WTC11 (cell line): ENCODE measurements at places on chromosomes 13 and 19. TPM values are rescaled to one million over a fixed set of nuclear protein-coding genes. Genes with fewer than 3 reads are reported as not detected.

ZNF536 gene
- 0.34 to 0.37 TPM (median 0.35 TPM) in 3 replicates for total RNA-seq

DNA sequence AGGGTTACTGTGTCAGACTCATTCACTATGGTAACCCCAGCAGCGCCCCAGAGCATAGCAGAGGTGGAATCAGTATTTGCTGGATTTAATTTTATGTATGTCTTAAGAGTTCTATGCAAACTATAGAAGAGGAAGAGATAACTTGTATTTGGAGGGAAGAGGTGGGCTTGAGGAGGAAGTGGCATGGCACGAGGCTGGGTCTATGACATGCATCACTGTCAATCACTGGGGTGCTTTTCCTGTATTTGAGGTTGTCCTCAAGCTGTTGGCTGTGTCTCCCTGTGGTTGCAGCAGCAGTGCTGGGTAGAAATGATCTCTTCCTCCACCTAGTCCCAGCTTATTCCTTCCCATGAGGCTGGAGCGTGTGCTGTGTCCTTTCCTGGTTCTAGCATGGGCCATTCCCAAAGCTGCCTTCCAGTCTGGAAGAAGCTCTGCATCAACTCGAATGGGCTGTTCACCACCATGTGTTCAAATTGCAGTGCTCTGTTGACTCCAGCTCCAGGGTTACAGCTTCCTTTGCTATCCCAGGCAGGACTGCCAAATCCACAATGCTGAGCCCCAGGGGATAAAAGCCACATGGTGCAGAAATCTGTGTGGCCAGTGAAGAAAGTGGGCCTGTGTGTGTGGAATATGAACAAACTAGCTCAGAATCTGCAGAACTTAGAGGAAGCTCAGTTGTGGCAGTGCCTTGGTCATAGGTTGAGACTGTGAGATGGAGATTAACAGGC is 73.1 kb upstream of the MTIF3 start:
- H3K4me3 ChIP-seq = no peak overlapping the region
- H3K4me1 ChIP-seq = no peaks in the 10 kb centered on the region
- no peak for DNase-seq
- no peak overlapping the region for H3K27ac ChIP-seq
- peaks cover 5% of the 10 kb centered on the region for H3K36me3 ChIP-seq
- no peaks in the 10 kb centered on the region for H3K27me3 ChIP-seq

GRCh38 chr19:10565028-10565566 is 713 bp downstream of the KRI1 start:
- DNase-seq = peak; percentile 63
- peak overlapping the region; percentile 89 for H3K4me3 ChIP-seq
- peaks cover 32% of the 10 kb centered on the region for H3K4me1 ChIP-seq
- peak overlapping the region; percentile 87 for H3K27ac ChIP-seq
- peaks cover 19% of the 10 kb centered on the region for H3K27me3 ChIP-seq

- no peak within 1 kb of the TSS for H3K27ac ChIP-seq
- peak; percentile 31 for DNase-seq
- H3K4me1 ChIP-seq = peaks cover 6% of the 10 kb centered on the region
- no peak within 1 kb of the TSS for H3K4me3 ChIP-seq
- no peaks in the 10 kb centered on the region; the same call in 1 of the 2 replicates for H3K27me3 ChIP-seq
Measured at GRCh38 chr19:47573071-47574026, at the start of gene ZNF541. TSS of gene ZNF541 (minus strand) at chr19:47573148. CDS start at chr19:47555856, 17,292 bp downstream.

DNA sequence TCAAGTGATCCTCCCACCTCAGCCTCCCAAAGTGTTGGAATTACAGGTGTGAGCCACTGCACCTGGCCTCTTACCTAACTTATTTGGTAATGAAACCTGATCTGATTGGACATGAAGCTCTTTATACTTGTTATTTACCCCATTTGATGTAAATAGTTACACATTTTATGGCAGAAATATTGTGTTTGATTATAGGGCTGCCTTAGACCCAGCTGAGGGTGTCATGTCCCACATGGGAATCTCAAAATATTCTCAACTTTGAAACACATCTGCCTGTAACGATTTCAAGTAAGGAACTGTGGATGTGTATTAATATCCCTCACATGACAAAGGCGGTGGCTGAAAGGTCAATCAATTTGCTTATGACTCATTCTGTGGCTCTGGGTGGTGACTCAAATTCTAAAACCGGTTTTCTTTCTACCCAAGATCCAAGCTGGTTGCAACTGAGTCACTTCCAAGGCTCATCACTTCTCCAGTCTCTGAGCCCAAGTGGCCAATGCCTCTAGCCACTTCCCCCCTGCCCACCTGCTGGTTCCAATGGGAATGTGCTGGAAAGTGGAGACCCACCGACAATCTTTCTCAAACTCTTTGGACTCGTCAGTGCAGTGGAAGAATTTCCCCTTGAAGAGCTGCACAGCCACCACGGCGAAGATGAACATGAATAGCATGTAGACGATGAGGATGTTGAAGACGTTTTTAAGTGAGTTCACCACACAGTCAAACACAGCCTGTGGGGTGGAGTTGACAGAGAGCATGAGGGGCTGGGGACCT is 110.9 kb downstream of the IER2 start:
- peaks cover 4% of the 10 kb centered on the region; the same call in 1 of the 2 replicates for H3K4me1 ChIP-seq
- no peaks in the 10 kb centered on the region; the same call in 1 of the 2 replicates for H3K27me3 ChIP-seq
- no peak overlapping the region for H3K27ac ChIP-seq
- H3K36me3 ChIP-seq = peaks cover 33% of the 10 kb centered on the region

GRCh38 chr13:111038887-111039286 is 76.2 kb upstream of the ARHGEF7 start:
- peaks cover under 1% of the 10 kb centered on the region for H3K36me3 ChIP-seq
- no peak overlapping the region for H3K4me3 ChIP-seq
- H3K27ac ChIP-seq = no peak overlapping the region
- peaks cover 9% of the 10 kb centered on the region for H3K4me1 ChIP-seq

PLIN5 gene
- 3.3 to 4.2 TPM (median 3.9 TPM) in 3 replicates for total RNA-seq

DZIP1 gene
- 31.0 to 33.5 TPM (median 32.0 TPM) in 3 replicates for total RNA-seq

DNA sequence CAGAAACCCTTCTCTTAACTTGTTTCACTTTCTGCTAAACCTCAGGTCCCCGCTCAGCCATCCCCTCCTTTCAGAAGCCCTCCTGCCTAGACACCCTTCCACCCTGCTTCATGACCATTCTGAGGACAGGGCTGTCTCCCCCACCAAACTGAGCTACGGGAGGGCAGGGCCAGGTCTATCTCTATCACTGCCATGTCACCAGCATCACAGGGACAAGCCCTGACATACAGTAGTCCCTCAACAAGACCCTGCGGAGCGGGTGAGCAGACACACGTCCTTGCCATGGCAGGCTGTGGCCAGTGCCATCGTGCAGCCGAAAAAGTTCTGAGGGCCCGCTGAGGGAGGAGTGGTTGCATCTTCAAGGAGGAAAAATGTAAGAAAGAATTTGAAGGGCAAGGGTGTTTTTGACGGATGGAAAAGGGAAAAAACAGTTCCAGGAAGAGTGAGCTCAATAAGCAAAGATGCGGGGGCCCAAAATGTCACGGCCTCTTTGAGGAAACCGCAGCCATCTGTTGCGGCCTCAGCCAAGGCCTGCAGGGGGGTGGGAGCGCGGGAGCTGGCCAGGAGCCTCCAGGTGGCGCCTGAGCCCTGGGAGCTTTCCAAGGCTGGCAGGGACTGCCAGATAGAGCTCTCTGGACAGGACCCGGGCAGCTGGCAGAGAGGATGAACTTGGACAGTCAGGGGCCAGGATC is 8.1 kb downstream of the PTGIR start:
- no peak overlapping the region; the same call in 1 of the 2 replicates for H3K27ac ChIP-seq
- no peaks in the 10 kb centered on the region for H3K36me3 ChIP-seq
- no peak overlapping the region for H3K4me3 ChIP-seq
- peaks cover 3% of the 10 kb centered on the region; the same call in 1 of the 2 replicates for H3K27me3 ChIP-seq

MEIOSIN gene
- total RNA-seq = 0.11 to 0.23 TPM in 2 of 3 replicates, not detected in the other

DNA sequence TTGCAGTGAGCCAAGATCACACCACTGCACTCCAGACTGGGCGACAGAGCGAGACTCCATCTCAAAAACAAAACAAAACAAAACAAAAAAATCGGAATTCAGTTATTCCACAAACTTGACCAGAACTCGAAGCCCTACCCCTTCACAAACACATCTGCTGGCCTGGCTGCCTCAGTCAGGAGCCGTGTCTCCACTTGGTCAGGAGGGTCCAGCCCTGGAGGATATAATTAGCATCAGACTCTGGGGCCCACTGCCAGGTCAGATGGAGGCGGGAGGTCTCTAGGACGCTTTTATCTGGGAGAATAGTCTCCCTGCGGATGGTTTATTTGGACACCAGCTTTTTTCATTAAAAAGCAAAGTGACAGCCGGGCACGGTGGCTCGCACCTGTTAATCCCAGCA is 8.0 kb downstream of the ELL start:
- H3K4me3 ChIP-seq = no peak overlapping the region
- no peaks in the 10 kb centered on the region for H3K36me3 ChIP-seq
- DNase-seq = no peak
- no peaks in the 10 kb centered on the region for H3K27me3 ChIP-seq
- H3K27ac ChIP-seq = no peak overlapping the region

GRCh38 chr13:45882626-45883025 is 31.1 kb upstream of the SIAH3 start:
- peaks cover 56% of the 10 kb centered on the region for H3K27me3 ChIP-seq
- no peak overlapping the region for H3K4me3 ChIP-seq
- peaks cover 17% of the 10 kb centered on the region for H3K4me1 ChIP-seq
- H3K36me3 ChIP-seq = no peaks in the 10 kb centered on the region
- no peak overlapping the region for H3K27ac ChIP-seq

- DNase-seq = no peak
- H3K4me3 ChIP-seq = no peak overlapping the region
- H3K27ac ChIP-seq = no peak overlapping the region
- peaks cover 23% of the 10 kb centered on the region for H3K4me1 ChIP-seq
Measured at GRCh38 chr13:27810461-27810860, 18.2 kb downstream of the GSX1 start.

GRCh38 chr13:27839809-27840467 is 47.7 kb downstream of the GSX1 start:
- no peaks in the 10 kb centered on the region for H3K4me1 ChIP-seq
- no peaks in the 10 kb centered on the region for H3K36me3 ChIP-seq
- H3K27me3 ChIP-seq = peaks cover 9% of the 10 kb centered on the region
- no peak overlapping the region for H3K4me3 ChIP-seq
- no peak for DNase-seq

RNF225 gene
- 1.1 to 1.8 TPM (median 1.5 TPM) in 3 replicates for total RNA-seq

DNA sequence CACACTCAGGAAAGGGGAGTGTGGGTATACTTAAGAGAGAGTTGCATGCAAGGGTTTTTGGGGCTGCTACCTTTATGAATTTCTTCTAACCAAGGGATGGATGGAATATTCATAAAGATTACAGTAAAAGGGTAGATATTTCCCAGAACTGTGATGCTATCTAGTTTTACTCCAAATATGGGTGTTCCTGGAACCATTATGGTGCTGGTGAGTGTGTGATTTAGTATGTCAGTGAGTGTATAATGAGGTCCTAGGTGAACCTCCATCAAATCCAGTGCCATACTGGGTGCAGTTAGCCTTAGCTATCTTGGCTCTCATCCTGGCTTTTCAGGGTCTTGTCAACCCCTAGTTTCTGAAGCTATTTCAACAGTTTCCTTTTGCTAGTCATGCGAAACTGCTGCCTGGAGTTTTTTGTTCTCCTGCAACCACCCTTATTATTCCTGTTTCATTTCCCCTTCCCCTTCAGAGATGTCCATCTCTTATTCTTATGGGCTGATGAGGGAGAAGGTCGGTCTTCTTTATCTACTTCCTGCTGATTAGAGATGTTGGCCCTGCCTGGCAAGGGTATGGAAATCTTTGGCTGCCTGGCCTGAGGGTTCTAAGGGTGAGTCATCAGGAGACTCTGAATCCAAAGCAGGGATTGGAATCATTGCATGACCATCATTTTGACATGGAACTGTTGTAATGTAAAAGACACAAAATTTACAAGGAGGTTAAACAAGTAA is 202.3 kb downstream of the NBEA start:
- H3K4me1 ChIP-seq = no peaks in the 10 kb centered on the region
- DNase-seq = no peak
- H3K27ac ChIP-seq = no peak overlapping the region

AP1M2 gene
- total RNA-seq = 127 to 176 TPM (median 174 TPM) in 3 replicates

TGFBR3L gene
- 4.1 to 7.4 TPM (median 6.5 TPM) in 3 replicates for total RNA-seq

GRCh38 chr13:48159401-48159800 is 64.5 kb upstream of the MED4 start:
- no peaks in the 10 kb centered on the region; the same call in 1 of the 2 replicates for H3K27me3 ChIP-seq

DNA sequence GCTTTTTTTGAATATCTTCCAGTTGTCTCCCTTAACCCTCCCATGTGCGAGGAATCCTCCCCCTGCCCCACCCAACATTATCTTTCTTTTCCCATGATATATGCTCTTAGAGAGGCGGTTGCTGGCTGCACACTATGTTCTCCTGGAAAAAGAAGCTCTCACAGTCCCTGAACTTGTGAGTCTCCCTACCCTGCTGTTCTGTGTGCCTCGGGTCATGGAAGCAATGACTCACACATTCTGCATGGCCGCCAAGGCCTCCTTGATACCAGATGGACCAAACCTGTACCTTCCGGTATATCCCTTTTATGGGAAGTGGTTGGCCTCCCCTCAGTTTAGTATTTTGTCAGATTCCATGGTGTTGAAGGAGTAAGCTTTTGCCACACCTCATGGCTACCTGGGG is 705.4 kb downstream of the SLITRK6 start:
- no peak overlapping the region for H3K4me3 ChIP-seq
- no peak for DNase-seq
- H3K27ac ChIP-seq = no peak overlapping the region
- H3K4me1 ChIP-seq = no peaks in the 10 kb centered on the region
- H3K36me3 ChIP-seq = peaks cover 4% of the 10 kb centered on the region; the same call in 1 of the 2 replicates

GRCh38 chr13:52599848-52600603 is 42.2 kb upstream of the HNRNPA1L2 start:
- H3K4me1 ChIP-seq = peaks cover 15% of the 10 kb centered on the region
- no peaks in the 10 kb centered on the region for H3K36me3 ChIP-seq
- H3K4me3 ChIP-seq = peak overlapping the region; percentile 71
- peak; percentile 69 for DNase-seq
- H3K27me3 ChIP-seq = no peaks in the 10 kb centered on the region; the same call in 1 of the 2 replicates
- no peak overlapping the region for H3K27ac ChIP-seq

- H3K27me3 ChIP-seq = no peaks in the 10 kb centered on the region
- DNase-seq = no peak
- no peak overlapping the region for H3K27ac ChIP-seq
- H3K36me3 ChIP-seq = no peaks in the 10 kb centered on the region
Measured at GRCh38 chr19:6406401-6406800, 13.4 kb upstream of the GTF2F1 start.

SRRM5 gene
- 0.34 to 0.44 TPM (median 0.42 TPM) in 3 replicates for total RNA-seq

GRCh38 chr19:17687141-17687856 is 855 bp downstream of the UNC13A start:
- DNase-seq = peak; percentile 59
- peaks cover 18% of the 10 kb centered on the region for H3K4me1 ChIP-seq
- H3K27me3 ChIP-seq = no peaks in the 10 kb centered on the region; the same call in 1 of the 2 replicates
- H3K4me3 ChIP-seq = peak overlapping the region; percentile 99
- H3K36me3 ChIP-seq = peaks cover 3% of the 10 kb centered on the region; the same call in 1 of the 2 replicates
- peak overlapping the region; percentile 93 for H3K27ac ChIP-seq

- peak; percentile 19 for DNase-seq
- peaks cover 44% of the 10 kb centered on the region for H3K36me3 ChIP-seq
- H3K27ac ChIP-seq = no peak overlapping the region
- 0 out of 2 replicates have a peak, but pooled peaks cover 3% of the 10 kb centered on the region for H3K27me3 ChIP-seq
- H3K4me3 ChIP-seq = no peak overlapping the region
Measured at GRCh38 chr13:91347996-91348905, 764 bp downstream of the MIR17HG start.

GRCh38 chr13:51297556-51297955 is 41.9 kb upstream of the SERPINE3 start:
- peaks cover 62% of the 10 kb centered on the region for H3K4me1 ChIP-seq
- no peaks in the 10 kb centered on the region for H3K36me3 ChIP-seq
- DNase-seq = no peak
